ENCODE measurements at places on chromosomes 2 and 18. TPM values are rescaled to one million over a fixed set of nuclear protein-coding genes. Genes with fewer than 3 reads are reported as not detected.

DNA sequence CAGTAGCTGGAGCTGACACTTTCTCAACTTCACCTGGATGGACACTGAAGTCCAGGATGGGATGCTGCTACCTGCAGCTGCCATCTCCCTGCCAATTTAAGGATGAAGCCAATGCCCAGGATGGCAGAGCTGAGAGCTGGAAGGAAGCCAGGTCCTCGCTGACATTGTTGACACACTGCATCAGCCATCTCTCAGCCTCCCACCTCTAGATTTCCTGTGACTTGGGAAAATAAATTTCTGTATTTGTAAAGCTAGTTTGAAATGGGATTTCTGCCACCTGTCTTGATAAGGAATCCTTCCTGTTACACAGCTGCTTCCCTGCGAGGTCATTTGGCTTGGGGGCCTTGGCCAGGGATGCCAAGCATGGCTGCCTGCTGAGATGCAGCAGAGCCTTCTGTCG, 43.5 kb downstream of the KCTD1 start:
- DNase-seq: no peak

GRCh38 chr2:192099742-192100141, 95.0 kb downstream of the TMEFF2 start:
- DNase-seq: no peak

Gene C2orf92
- 2.2 TPM for total RNA-seq

Gene HRH4
- not detected for total RNA-seq

- DNase-seq: no peak
These were observed 57.8 kb upstream of the GPR45 start for GRCh38 chr2:105183555-105184323.

DNA sequence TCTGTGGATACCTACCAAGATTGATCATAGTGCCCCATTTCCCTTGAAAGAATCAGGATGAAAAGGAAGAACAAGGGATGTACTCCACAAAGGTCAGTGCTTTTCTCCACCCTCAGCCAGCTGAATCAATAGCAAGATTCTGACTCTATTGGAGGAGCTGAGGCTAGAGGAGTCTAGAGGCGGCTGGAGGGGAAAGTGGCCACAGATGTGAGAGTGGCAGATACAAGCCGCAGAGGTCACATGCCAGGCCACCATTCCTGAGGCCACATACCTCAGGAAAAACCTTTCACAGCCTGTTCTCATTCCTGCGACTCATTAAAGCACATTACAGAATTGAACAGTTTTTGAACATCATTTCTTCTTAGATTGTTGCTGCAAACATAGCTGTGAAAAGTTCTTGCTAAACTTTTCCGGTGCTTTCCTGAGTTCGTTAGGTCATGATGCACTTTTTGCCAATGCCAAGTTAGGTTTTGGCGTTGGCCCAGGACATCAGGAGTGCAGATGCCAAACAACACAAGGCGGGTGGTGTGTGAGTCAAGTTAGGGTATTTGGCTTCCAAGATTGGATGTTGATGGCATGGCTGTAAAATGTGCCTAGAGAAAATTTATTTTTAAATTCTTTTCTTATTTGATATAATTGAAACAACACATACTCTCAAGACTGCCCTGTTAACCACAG, 160.7 kb upstream of the SP5 start:
- no peak for DNase-seq

GRCh38 chr2:43221124-43221762, 5.2 kb downstream of the ZFP36L2 start:
- peak; percentile 38 for DNase-seq

DNA sequence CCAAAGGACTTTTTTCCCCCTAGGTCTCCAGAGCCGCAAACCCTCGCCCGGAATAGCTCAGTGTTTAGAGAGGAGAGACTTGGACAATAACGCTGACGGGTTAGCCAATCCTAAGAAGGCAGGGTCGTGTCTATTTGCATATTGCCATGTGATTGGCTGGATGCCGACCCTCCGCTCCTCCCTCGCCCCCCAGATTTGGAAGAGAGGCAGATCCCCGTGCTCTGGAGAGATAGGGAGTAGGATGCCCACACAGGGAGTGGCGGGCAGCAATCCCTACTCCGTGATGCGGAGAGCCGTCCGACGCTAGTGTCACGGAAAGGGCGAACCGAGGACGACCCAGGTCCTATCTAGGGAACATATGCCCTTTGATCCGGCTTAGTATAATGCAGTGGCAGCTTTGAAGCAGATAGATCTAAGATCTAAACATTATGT, 1.4 kb downstream of the WNT6 start:
- no peak for DNase-seq

Gene PGAP1
- total RNA-seq: 6.1 TPM
